ENCODE measurements at places on chromosomes 5 and 9.

- DNase-seq, result peak; percentile 91
Measured at GRCh38 chr5:14178671-14179211, 35.6 kb downstream of the TRIO start.

GRCh38 chr5:139017624-139018023 lies 142.5 kb upstream of the LRRTM2 start:
- no peak for DNase-seq

GRCh38 chr9:3939820-3940219 lies 360.0 kb downstream of the GLIS3 start:
- DNase-seq, result no peak

GRCh38 chr5:1916041-1917001 lies 33.6 kb upstream of the IRX4 start:
- DNase-seq, result no peak

DNA sequence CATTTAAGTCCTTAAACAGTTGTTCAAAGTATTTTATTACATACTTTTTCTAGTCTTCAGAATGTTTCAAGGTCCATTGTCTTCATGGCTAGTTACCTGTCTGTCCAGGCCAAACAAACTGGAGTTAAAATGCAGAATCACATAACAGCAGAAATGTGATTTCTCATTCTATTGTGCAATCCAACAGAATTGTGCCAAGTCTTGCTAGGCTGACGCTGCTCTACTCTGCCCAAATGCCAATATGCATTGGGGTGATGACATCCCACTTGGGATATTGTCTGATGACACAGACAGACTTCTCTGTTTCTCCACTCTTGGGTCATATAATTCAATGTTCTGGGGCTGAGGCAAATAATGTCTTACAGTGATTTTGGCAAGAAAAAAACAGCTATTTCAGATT lies 5.2 kb upstream of the SLC22A5 start:
- peak; percentile 55 for DNase-seq

GRCh38 chr5:116671211-116671736 lies 96.7 kb upstream of the SEMA6A start:
- no peak for DNase-seq

DNA sequence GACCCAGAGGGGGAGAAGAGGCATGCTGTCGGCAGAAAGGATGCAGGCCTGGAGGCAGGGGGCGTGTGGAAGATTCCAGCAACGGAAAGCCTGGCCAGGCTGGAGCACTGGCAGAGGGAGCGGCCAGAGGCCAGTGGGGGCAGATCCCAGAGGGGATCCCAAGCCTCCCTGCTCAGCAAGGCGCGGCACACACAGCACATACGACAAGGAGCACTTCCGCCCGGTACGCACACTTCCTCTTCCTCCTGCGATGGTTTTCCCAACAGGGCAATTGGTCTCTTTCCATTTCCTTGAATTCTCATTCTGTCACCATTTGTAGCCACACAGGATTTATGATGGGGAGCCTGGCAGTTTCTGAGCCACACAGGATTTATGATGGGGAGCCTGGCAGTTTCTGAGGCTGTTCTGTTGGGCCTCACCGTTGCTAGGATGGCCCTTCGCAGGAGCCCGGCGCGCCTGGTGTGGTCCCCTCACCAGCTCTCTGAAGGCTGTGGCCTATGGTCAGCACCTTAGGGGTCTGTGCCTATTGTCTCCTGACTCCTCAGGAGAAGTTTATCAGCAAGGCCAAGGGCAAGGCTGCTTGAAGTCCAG lies 123.5 kb upstream of the RAPGEF1 start:
- DNase-seq, result no peak

DNA sequence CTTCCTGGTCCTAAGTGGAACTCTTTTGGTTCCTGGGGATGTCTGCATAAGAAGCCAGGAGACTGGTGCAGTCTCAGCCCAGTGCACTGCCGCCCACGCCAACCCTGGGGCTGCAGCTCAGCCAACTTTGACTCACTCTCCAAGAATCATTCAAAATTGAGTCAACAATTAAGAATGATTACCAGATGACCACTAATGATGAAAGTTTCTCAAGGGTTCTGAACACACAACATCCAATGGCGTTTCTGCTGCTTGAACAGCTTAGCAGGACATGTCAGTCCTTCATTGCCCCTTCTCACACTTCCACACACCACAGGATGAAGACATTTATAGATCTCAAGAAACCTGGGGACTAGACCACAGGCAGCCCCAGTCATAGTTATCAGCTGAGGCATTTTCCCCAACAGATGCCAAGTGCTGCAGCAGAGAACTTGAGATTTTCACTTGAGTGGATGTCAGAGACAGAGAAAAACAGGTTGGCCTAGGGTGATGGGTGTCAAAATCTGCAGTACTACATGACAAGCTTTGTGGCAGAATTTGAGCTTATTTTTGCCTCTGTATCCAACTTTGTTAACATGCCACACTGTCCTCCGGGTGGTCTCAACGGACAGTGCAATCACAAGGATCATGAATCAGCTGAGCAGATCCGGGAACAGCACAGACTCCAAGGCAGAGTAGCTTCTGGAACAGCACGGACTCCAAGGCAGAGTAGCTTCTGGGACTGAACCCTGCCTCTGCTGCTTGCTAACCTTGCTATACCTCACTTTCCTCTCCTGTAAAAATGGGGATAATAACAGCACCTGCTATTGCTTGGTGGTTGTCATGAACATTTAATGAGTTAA lies 356.1 kb downstream of the SPOCK1 start:
- peak; percentile 95 for DNase-seq

- DNase-seq, result no peak
Measured at GRCh38 chr9:132995121-132995420, 16.6 kb downstream of the GFI1B start.

- DNase-seq, result no peak
Measured at GRCh38 chr9:86827893-86828292, 119.4 kb downstream of the GAS1 start.

GRCh38 chr9:93565089-93565488 lies 11.3 kb upstream of the PHF2 start:
- DNase-seq, result no peak

GRCh38 chr5:96297290-96297689 lies 135.8 kb downstream of the PCSK1 start:
- DNase-seq, result peak; percentile 92

- DNase-seq, result no peak
Measured at GRCh38 chr5:86371061-86371460, 246.7 kb upstream of the COX7C start.

- DNase-seq, result no peak
Measured at GRCh38 chr5:172733974-172734346, 37.0 kb downstream of the DUSP1 start.

Data from fibroblast of skin of right biceps (primary cell).